ENCODE measurements at places on chromosomes 1 and 21.

DNA sequence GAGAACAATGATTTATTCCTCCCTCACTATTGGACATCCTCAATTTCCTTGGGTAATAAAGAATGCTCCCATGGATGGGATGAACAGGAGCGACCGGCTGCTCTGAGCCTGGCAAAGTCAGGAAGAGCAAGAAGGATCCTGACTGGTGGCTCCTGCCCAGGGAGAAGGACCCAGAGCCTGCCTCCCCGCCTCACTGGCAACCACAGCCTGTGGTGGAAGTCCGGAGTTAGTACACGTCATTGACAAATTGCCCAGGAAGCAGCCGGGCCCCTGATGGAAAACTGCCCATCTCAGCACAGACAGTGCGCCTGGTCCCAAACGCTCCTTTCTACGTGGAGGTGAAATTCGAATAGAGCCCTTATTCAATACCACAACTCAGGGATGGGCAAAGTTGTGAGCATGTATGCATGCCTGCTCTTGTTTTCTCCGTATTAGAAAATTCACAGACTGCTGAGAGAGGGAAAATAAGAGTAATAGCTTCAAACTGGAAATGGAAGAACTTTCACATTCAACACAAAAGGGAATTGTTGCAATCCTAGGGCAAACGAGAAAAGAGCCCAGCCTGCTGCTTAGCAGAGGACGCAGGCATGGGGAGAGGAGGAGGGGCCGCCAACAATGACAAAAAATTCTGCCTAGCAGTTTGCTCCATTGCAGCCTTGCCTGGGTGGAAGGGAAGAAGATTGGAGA lies 397.1 kb upstream of the VAMP3 start:
- DNase-seq = no peak

DNA sequence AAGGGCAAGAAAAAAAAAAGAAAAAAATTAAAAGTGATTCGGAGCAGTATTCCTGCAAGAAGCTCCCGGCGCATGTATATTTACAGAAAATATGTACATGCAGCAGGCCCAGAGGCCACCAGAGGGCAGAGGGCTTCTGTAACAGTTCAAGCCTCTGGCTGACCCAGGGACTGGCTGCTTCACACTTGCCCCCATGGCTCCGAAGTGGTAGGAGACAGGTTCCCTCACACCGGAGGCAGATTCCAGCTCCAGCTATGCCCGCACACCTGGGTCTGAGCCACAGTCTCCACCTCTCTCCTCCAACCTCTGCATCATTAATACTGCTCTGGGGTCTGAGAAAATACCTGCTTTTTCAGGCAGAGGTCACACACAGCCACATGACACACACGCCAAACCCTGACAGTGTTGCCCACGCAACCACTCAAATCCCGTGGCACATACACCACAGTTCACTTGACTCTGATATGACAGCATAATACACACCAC lies 2.2 kb upstream of the ARHGAP30 start:
- DNase-seq = no peak

DNA sequence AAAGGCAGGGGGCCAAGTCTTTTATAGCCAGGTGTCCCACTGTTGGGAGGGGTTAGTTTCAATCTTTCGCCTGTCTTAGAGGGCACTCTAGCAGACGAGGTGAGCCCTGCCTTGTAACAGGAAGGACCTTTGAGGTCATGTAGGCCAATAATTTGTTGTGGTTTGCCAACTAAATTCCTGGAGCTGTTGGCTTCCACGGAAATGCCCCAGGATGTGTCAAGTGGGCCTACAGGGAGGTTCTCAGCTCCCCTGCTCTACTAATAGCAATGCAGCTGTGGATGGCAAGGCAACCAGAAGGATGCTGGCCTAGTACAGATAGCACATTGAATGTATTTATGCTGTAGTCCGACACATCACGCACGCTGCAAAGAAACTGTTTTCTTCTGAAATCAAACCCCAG lies 22.3 kb upstream of the CASQ2 start:
- DNase-seq = no peak

- DNase-seq = no peak
These were observed 26.1 kb downstream of the CR1L start for GRCh38 chr1:207670997-207671396.

- DNase-seq = no peak
These were observed 12.3 kb downstream of the FAM3B start for GRCh38 chr21:41328660-41329607.

- no peak for DNase-seq
These were observed 856 bp downstream of the NRDC start for GRCh38 chr1:51877434-51878307.

DNA sequence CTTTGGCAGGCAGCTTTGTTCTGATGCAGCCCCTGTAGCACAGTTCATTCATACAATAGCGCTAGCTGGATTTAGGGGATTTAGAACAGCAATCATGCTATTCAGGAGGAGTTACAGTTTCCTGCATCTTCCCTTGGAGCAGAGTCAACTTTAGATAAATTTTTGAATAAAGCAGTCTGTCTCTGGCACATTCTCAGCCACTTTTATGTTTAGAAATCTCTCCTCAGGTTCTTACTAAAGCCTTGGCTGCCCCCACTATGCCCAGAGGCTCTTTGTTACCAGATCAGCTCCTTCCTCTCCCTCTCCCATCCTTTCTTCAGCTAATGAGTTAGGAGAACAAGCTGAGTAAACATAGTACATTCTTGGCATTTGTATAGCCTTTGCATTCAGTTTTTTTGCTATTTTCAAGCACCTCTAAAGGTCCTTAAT lies 17.0 kb upstream of the PIGC start:
- DNase-seq = peak; percentile 51

- DNase-seq = no peak
These were observed 126.2 kb downstream of the KAZN start for GRCh38 chr1:14724678-14725077.

- no peak for DNase-seq
These were observed 47.2 kb downstream of the HSD3B1 start for GRCh38 chr1:119554183-119554582.

DNA sequence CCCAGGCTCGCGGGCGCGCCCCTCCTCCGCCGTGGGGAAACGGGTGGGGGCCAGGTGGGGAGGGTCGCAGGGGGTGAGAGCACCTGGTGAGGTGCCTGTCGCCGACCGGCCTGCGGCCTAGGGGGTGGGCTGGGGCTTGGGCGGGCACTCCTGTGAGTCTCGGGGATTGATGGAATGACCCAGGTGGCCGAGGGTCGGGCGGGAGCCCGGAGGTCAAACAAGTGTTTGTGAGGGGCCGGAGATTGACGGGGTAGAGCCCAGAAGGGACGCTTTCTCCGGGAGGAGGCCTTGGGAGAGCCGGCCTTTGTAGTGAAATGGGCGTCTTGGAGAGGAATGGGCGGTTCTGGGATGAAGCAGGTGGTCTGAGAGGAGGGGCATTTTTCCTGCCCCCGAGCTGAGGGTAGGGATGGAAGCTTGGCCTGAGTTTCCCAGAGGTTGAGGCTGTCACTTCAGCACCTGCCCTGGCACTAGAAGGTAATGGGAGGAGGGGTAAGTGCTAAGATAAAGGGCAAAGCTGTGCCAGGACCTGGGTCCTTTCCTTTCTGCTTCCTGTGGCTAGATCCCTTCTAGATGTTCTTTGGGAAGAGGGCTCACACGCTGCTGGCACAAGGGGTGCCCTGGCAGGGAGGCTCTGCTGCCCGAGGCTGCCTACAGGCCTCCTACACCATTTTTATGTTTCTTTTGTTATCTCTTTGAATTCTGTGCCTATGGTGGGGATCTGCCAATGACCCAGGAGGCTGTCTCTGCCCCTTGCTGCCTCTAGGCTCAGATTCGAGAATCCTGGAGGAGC lies 56.1 kb downstream of the NDUFS5 start:
- DNase-seq = peak; percentile 29

DNA sequence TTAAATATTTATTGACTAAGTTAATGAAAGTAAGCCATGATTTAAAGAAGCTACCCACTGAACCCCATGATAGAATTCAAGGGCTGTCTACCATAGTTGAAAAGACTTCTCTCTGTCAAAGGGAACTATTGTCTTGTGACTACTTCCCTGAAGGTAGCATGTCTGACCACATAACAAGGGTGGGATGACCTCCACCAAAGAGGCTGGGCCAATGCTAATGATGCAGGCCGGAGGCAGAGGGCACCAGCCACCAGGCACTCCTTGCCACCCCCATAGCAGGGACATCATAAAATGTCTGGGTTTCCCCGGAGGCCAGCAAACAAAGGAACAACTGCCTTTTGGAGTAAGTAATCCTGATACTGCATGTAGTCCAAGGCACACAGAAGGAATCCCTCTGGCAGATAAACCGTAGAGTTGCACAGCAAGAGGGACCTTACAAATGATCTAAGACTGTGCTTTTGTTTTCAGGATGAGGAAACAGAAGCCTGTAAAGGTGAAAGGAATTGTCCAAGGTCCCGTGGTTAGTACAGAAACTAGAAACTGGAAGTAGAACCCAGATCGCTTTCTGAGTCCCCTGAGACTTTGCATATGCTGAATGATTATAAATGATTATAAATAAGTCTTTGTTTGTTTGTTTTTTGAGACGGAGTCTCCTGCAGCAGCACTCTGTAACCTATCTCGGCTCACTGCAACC lies 33.5 kb upstream of the ITPKB start:
- no peak for DNase-seq

DNA sequence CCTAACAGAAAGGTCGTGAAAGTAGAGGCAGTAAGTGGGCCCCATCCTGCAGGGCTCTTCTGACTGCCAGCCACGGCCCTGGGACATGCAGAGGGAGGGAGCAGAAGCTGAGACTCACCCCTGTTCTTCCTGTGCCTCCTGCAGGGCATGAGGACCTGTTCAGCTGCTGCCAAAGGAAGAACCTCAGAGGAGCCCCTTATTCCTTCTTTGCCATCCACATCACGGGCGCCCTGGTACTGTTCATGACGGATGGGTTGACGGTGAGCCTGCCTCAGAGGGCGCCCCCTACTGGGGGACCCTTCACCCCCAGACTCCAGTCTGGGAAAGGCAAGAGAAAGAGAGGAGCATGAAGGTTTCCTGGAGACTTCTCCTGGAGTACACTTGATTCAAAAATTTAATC lies 47.1 kb downstream of the ELK4 start:
- no peak for DNase-seq

- no peak for DNase-seq
These were observed 21.2 kb upstream of the APOBEC4 start for GRCh38 chr1:183674339-183674738.

GRCh38 chr1:31866450-31867032 lies 50.7 kb upstream of the SPOCD1 start:
- DNase-seq = no peak

- DNase-seq = no peak
These were observed 21.7 kb downstream of the CRYAA start for GRCh38 chr21:43190544-43190943.

DNA sequence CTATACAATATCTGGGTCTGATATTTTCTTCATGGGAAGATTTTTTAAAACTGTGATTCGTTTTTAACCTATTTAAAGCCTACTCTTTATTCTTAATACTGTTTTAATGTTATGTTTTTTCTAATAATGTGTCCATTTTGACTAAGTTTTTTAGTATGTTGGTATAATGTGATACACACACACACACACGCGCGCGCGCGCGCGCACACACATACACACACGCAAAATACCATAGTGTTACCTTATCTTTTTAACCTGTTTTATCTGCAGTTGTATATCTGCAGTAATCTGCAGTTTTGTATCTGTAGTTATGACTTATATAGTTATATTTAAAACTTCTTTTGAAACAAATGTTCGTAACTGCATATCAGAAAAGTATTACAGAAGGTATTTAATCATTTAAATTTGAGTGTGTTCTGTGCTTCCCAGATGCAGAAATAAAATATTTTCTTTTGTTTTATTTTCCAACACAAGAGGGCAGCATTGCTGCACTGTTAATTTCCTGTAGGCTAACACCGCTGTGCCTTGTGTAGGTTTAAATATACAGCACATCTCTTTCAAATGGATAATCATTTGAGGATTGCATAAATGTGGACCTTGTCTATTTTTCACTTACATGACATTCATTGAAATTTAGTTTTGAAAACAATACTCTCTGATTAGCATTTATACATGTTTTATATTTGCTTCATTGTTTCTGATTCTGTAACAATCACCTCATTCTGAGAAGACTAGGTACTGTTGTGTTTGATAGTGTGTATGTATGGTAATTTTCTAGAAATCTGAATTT lies 166.1 kb downstream of the PDE4B start:
- peak; percentile 59 for DNase-seq

GRCh38 chr1:171786534-171786933 lies 5.1 kb downstream of the METTL13 start:
- DNase-seq = no peak

DNA sequence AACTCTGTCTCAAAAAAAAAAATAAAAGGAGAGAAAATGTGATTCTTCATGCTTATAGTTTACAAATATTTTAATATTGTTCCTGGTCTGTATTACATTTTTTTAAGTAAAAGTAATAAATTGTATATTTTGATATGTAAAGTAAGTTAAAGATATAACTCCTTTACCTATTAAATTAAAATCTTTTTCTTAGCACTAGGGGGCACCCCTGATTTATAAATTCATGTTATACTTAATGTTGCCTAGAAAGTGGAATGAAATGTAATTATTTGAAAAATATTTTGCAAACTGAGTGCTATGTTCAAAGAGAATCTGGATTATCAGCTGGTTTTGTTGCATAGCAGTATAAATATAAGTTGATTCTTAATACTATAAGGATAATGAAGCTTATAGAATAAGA lies 49.2 kb downstream of the RALGPS2 start:
- no peak for DNase-seq

- DNase-seq = no peak
These were observed 56.9 kb downstream of the LRRC8D start for GRCh38 chr1:89877756-89878155.

DNA sequence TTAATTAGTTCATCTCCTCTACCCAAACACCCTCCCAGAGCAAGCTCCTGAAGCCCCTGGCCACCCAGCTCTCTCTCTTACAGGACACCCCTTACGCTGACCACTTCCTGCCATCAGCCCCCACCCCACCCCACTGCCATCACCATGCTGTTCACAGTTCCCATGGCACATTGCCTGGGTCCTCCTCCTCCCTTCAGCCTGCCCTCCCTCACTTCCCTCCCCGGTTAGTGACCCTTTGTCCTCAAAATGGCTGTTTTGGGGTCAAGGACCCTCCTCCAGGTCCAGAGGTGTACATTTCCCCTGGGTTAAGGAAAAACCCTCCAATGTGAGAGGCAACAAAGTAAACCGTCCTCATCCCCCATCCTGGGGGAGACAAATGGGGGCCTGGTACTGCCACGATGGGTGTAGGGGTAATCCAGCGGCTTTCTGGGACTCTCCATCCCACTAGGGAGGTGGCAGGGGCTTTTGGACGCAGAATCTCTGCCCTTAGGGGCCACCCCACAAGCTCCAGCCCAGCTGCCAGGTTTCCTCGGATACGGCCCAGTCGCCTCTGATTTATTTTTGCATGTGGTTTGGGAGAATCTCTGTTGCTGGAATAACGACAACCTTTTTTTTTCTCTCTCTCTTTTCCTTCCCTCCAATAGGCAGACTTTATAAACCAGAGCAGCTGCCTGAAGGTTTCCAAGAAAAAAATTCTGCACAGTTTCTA lies 8.5 kb downstream of the CAMK2N1 start:
- DNase-seq = no peak

Measured in neuronal stem cell (in vitro differentiated cells).